ENCODE measurements at places on chromosomes 13 and 19.

DNA sequence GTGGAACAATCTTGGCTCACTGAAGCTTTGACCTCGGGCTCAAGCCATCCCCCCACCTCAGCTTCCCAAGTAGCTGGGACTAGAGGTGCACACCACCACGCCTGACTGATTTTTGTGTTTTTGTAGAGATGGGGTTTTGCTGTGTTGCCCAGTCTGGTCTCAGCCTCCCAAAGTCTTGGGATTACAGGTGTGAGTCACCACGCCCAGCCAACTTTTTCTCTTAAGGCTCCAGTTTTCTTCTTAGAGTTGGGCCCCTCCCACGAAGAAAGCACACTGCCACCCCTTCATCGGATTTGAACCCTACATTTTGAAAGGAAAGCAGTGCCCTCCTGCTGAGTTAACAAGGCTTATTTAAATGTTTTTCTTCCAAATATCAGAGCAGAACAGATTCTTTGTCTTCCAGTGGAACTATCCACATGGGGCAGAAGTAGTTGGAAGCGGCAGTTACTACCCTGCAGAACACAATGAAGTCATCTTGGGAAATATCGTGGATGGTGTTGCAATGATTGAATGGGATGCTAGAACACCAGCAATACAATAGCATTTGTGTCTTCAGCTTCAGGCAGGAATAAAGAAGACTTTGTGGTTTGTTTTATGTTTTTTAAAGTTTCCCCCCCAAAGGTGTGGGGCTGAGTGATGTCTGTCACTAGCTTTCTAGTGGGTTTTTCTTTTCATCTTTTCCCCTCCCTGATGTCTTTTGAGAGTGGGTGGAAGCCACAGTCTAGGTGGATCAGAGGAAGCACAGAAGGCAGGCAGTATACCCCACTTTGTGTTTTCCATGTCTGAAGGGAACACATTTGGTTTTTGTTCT, 8.9 kb downstream of the ACTN4 start:
- no peak for DNase-seq

DNA sequence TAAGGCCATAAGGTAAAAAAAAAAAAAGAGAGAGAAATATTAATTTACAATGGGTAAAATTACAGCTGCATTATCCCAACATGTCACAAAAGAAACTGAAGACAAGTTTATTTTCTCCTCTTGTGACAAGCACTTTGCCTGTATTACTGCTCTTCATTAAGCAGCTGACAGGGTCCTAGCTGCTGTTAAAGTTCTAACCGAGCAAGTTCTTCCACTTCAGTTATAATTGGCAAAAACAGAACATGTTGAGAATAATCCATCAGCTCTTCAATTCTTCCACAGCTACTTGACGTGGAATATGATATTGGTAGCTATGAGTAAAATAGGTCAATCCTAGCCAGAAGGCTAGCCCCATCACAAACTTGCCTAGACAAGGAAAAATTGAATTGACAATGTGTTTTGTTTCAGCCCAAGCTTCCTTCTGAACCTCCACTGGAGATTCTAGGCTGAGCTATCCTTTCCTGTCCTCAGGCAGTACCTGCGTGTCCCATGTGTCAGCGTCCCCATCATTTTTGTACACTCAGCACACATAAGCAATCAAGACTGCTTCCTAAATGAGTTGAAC, 32.2 kb upstream of the DOCK9 start:
- DNase-seq = no peak

DNA sequence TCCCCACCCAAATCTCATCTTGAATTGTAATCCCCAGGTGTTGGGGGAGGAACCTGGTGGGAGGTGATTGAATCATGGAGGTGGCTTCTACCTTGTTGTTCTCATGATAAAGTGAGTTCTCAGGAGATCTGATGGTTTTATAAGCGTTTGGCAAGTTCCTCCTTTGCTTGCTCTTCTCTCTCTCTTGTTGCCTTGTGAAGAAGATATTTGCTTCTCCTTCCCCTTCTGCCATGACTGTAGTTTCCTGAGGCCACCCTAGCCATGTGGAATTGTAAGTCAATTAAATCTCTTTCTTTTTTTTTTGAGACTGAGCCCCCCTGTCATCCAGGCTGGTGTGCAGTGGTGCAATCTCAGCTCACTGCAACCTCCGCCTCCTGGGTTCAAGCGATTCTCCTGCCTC, 34.4 kb downstream of the VSTM1 start:
- no peak for DNase-seq

DNA sequence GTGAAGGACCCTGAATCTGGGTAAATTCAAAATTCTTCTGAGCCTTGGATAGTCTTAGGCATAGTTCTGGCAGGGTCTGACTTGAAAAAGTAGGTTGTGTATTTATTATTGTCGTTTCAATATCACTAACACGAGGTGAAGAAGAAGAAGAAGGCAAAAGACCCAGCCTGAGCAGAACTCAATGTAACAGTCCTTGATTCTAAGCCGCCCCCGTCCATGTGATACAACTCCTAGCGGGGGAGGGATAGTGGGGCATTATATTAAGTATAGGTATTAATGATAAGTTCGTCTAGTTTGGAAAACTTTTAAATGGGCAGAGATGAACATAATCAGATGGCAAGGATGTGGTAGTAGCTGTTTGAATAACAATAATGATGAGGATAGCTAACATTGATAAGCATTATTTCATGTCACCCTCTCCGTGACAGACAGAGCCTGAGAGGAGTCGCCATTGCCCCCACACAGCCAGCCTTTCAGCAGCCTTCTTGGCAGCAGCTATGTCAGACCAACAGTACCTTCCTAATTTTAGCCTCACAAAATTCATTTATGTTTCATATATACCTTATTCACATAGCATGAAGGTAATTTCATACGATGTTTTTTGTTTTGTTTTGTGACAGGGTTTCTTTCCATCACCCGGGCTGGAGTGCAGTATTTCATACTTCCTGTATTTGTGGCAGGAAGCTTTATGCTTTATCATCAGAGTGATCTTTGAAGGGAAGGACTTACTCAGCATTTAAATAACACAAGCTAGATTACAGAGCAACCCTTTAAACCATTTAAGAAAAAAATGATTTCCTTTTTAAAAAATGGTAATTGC, 64.4 kb upstream of the NPAS1 start:
- DNase-seq = peak; percentile 23

DNA sequence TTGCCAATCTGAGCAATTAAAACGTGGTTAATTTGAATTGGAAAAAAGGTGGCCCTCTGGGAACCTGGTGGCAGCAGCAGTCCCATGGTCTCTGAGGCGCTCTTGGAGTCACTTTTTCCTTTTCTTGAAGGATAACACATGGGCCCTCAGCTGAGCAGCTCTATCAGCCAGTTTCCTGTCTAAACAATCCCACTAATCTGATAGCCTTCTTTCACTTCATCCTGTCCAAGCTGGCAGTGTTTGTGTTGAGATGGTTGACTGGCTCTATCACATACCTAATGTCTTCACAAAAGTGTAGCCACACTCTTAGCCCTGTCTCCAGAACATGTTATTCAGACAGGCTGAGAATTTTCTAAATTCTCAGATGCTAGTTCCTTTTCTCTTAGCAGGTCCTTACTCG, 10.7 kb downstream of the MZT1 start:
- DNase-seq = no peak

- no peak for DNase-seq
Measured at GRCh38 chr13:106625578-106625977, 57.6 kb upstream of the ARGLU1 start.

DNA sequence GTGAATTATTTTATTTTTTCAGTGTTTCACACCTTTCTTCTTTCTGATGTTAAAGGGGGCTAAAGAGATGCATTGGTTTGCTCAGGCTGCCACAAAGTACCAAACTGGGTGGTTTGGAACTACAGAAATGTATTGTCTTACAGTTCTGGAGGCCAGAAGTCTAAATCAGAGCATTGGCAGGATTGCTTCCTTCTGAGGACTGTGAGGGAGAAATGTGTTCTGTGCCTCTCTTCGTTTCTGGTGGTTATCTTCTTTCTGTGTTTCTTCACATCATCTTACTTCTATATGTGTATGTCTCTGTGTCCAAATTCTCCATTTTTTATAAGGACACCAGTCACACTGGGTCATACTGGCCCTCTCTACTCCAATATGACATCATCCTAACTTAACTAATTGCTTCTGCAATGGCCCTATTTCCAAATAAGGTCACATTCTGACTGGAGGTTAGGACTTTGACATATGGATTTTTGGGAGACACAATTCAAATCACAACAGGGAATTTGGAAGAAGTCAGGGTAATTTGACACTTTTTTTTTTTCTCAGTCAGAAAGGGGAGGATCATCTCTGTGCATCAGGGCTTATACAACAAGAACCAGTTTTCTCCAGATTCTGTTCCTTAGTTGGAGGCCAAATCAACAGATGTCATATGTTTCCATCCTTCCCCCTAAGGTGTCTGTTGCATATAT, 188.2 kb downstream of the KCNRG start:
- no peak for DNase-seq

GRCh38 chr13:101417043-101417406, 717 bp upstream of the NALCN start:
- DNase-seq = no peak

GRCh38 chr19:17095141-17095919, 19.8 kb downstream of the MYO9B start:
- DNase-seq = no peak

DNA sequence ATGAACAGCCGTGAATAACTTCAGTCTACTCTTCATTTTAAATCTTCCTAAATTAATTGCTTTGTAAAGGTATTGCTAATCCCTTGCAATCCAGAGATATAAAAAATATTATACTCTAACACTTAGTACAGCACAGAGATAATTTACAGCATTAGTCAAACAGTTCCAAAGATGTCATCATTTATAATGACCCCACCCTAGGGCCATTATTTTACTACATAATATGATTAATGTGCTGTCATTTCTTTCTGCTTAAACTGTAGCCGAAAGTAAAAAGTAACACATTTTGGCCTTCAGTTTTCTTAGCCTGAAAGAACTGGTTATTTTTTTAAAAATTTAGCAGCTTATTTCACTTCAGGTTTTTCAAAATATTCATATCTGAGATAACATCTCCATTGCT, 256.3 kb upstream of the RFC3 start:
- DNase-seq = no peak

GRCh38 chr13:28533441-28534166, 38.7 kb upstream of the FLT1 start:
- no peak for DNase-seq

- no peak for DNase-seq
Measured at GRCh38 chr19:21109116-21109515, 27.1 kb downstream of the ZNF714 start.

GRCh38 chr19:49939721-49940481, 10.6 kb upstream of the NUP62 start:
- DNase-seq = no peak

DNA sequence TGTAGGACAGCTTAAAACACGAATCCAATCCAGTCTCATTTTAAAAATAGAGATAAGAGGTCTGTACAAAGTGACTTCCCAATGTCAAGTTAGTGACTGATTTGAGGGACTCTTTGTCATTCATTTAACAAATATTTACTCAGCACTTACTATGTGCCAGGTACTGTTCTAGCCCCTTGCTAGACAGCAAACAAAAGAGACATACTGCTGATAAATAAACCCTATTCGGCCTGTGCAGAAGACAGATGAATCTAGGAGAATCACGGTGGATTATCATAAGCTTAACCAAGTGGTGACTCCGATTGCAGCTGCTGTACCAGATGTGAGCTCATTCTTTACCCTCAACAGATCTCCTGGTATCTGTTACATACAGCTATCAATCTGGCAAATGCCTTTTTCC, 6.4 kb upstream of the ELF1 start:
- no peak for DNase-seq

DNA sequence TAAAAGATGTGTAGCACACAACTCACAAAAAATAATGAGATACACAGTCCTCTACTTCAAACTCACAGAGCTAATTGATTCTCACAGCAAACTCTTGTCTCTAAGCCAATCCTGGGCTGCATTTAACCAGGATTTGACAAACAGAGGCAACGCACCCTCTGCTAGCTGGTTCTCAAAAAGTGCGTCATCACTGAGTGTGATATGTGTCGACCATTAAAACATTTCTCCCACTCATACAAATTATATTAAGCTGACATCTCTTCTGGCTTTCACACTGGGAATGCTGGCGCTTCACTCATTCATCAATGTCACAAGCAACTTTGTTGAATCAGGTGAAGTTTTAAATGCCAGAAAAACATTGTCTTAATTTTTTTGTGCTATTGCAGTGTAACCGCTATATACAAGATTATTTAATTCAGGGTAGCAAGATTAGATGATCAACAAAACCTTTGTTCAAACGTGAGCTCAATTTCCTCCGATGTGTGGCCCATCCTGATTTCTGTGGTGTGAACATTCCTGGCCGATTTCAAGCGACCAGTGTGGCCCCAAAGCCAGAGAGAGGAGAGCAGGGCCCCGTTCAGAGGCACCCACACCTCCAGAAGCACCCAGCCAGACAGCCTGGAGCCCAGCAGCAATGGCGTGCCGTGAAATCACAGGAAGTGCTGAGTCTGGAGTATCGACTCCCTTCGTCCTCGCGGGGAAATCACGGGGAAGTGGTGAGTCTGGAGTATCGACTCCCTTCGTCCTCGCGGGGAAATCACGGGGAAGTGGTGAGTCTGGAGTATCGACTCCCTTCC, 49.4 kb downstream of the RASA3 start:
- DNase-seq = no peak

DNA sequence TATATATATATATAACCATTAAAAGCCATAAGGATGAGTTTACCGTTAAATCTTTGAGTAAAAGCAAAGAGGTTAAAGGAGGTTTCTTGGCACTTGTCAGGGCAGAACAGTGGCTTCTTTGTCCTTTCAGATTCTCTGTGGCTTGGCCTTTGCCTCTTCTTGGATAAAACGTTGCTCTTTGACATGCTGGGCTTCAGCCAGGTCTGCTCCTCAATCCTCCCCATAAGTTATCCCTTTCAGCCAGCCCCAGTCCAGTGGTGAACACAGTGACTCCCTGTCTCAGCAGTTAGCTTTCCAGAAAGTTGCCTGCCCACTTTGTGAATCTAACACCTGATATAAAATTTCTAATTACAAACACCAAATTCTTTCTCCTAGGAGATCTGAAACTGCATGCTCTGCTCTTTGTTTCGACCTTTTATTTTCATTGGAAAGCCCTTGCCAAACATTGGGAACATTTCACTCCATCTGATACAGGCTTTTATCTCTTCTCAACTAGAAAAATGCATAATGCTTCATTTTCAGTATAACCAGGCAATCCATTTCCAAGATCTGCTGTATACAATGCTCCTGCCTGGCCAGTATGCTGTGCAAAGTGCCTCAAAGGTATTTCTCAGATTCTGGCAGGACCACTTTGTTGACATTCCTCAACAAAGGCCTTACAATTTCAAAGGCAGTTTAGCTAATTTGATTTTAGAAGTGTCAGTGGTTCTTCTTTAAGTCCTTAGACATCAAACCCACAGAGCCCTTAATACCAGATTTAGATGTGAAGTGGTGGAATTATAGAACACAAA, 16.2 kb upstream of the MED4 start:
- DNase-seq = no peak

- no peak for DNase-seq
Measured at GRCh38 chr13:112127564-112128330, 60.8 kb downstream of the SOX1 start.

DNA sequence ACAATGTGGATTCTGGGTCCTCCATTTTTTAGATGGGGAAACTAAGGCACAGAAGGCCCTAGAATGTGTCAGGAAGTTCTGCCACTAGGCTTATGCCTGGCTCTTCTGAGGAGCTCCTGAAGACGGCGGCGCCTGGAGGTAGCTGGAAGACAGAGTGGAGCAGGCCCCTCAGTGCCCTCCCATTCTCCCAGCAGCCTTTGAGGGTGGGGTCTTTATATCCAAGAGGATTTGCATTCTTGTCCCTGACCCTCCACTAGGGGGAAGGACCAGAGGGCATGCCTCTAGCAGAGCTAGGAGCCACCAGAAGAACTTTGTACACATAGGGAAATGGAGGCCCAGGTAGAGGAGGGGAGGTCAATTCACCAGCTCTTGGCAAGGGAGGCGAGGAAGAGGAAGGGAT, 9.4 kb downstream of the CELF5 start:
- DNase-seq = no peak

- DNase-seq = no peak
Measured at GRCh38 chr13:91710733-91711132, 312.3 kb downstream of the GPC5 start.
